K562 (cell line): ENCODE measurements at places on chromosomes 12 and 14.

GRCh38 chr12:58639318-58639934 is 280.9 kb downstream of the LRIG3 start:
- DNase-seq = no peak

- DNase-seq = no peak
Measured at GRCh38 chr12:9248435-9248834, 40.2 kb upstream of the PZP start.

DNA sequence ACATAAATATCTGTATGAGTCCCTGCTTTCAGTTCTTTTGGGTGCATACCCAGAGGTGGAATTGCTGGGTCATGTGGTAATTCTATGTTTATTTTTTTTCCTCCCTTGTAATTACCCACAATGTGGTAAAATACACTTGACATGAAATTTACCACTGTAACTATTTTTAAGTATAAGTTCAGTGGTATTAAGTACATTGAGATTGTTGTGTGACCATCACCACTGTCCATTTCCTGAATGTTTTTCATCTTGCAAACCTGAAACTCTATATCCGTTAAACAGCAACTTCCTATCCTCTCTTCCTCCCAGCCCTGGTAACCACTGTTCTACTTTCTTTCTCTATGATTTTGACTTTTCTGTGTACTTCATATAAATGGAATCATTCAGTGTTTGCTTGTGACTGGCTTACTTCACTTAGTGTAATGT is 51.4 kb downstream of the BORCS5 start:
- DNase-seq = no peak

DNA sequence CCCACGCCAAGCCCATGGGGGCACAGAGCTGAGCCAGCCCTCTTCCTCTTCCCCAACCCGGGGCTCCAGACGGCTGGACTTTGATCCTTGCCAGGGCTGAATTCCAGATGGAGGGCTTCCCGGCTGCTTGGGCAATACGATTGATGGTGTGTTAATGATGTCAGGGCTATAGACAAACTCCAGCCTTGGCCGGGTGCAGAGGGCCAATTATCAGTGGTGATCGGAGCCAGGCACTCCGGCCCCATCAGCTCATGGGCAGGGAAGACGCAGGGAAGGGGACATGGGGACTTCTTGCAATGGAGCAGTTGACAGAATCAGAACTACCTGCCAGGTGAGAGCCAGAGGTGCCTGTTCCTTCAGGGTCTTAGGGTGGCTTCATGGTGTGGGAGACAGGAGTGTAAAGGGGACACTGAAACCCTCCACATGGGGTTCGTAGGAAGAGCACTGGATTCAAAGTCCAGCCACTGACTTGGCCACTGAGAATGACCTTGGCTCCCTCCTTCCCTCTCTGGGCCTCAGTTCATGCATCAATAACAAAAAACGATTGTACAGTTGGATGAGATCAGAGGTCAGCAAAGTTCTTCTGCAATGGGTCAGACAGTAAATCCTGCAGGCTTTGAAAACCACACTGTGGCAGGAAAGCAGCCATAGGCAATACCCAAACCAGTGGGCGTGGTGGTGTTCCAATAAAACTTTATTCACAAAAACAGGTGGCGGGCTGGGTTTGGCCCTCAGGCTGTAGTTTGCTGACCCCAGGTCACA is 333.7 kb downstream of the MED13L start:
- no peak for DNase-seq

DNA sequence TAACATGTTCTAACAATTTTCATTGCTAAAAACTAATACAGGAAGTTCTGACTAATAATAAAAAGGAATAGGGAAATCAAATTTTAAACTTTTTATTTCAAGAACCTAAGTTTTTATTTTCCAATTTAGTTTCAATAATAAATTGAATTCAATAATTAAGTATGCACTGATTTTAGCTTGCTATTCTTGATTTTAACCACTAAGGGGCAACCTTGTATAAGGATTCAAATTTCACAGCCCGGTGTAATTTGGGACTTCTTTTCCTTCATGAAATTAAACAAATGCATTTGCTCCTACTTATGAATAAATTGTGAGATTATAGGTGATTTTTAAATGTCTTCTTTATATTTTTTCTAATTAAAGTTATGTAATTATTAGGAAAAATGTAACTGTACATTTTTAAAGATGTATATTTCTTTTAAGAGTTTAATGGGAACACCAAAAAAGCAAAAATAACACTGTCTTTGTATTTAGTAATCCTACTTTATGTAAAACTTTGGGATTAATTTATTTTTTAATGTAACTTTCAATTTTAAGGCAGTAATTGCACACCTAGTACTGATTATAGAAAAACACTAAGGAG is 241.4 kb upstream of the PDZRN4 start:
- DNase-seq = peak; percentile 29

- no peak for DNase-seq
Measured at GRCh38 chr14:72722201-72722785, 171.6 kb downstream of the DPF3 start.

DNA sequence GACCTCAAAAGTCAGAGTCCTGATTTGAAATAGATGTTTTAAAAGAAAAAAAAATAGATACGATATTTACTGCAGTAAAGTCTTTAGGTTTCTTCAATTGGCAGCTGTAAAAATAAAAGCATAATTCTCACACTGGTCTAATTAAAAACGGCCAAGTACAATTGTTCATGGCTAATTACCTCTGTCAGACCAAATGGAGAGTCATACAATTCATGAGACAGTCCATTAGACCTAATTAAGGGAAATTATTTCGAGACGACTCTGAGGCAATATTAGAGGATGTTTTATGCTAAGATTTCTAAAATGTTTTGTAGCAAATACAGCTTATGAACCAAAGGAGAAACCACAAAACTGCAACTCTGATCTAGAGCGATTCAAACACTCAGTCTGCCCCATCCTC is 131.3 kb downstream of the PHLDA1 start:
- DNase-seq = no peak

DNA sequence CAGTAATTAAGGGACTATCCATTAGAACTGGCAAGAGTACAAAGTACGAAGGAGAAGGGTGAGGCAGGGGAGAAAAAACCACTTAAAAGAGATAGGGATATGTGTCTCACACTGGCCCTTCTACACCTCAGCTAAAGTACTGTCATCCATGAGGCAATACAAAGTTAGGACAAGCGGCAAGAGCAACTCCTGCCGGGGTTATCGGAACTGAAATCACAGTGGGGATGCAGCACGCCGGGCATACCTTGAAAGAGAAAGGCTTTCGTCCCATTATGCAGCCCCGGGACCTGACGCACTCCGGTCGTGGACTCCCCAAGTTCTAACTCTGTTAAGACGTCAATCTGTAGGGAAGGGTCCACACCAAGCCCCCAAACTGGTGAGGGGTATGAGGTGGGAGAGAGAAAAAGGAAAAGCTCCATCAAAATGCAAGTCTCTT is 1.1 kb downstream of the NELL2 start:
- no peak for DNase-seq

GRCh38 chr12:52178443-52178842 is 13.4 kb downstream of the KRT80 start:
- no peak for DNase-seq

- no peak for DNase-seq
Measured at GRCh38 chr14:99728231-99728920, 44.3 kb downstream of the CYP46A1 start.

- peak; percentile 50 for DNase-seq
Measured at GRCh38 chr12:1491983-1492697, 102.2 kb downstream of the FBXL14 start.

GRCh38 chr12:93022603-93023340 is 93.7 kb upstream of the EEA1 start:
- no peak for DNase-seq

DNA sequence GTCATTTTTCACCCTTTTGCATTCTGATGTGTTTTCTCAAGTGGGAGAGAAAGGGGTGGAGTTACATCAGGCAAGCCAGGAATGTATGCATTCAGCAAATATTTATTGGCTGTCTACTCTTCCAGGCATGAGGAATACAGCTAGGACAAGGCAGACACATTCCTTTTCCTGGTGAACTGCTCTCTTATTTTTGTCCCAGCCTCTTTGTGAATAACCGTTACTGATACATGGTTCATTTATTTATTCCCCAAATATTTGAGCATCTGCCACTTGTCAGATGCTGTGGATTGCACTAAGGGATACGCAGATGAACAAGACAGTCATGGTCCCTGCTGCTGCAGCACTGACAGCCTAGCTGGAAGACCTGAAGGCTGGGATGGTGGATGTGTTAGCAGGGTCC is 6.1 kb downstream of the PELI2 start:
- DNase-seq = no peak

- no peak for DNase-seq
Measured at GRCh38 chr14:72600551-72601330, 293.2 kb downstream of the DPF3 start.

- DNase-seq = no peak
Measured at GRCh38 chr12:110869026-110869425, 22.2 kb downstream of the CCDC63 start.

GRCh38 chr12:95720146-95720545 is 70.4 kb downstream of the NTN4 start:
- no peak for DNase-seq

DNA sequence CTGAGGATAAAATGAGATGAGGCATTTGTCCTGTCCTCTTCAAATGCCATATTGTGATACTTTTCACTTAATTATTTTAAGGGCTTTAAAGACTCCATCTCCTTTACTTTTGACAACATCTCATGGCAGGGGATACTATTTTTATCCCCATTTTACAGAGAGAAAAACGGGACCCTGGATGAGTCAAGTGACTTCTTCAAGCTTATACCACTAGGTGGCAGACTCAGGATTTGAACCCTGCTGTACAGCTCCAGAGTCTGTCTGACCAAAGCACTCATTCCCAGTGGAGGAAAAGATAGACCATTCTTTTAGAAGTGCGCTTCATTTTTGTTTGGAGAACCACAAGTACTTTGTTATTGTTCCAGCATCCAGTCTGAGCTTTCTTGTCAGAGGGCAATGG is 1.7 kb upstream of the SMOC1 start:
- DNase-seq = peak; percentile 27

- DNase-seq = no peak
Measured at GRCh38 chr14:81018251-81018650, 62.8 kb downstream of the TSHR start.

- DNase-seq = no peak
Measured at GRCh38 chr14:91330856-91331255, 86.4 kb upstream of the GPR68 start.

- no peak for DNase-seq
Measured at GRCh38 chr12:67989184-67989920, at the start of gene IFNG-AS1. Gene IFNG-AS1, plus strand, starts transcription at chr12:67989447.

- no peak for DNase-seq
Measured at GRCh38 chr12:76313299-76313698, 34.9 kb downstream of the BBS10 start.

GRCh38 chr14:83085136-83085535 is 1551.5 kb upstream of the SEL1L start:
- no peak for DNase-seq

DNA sequence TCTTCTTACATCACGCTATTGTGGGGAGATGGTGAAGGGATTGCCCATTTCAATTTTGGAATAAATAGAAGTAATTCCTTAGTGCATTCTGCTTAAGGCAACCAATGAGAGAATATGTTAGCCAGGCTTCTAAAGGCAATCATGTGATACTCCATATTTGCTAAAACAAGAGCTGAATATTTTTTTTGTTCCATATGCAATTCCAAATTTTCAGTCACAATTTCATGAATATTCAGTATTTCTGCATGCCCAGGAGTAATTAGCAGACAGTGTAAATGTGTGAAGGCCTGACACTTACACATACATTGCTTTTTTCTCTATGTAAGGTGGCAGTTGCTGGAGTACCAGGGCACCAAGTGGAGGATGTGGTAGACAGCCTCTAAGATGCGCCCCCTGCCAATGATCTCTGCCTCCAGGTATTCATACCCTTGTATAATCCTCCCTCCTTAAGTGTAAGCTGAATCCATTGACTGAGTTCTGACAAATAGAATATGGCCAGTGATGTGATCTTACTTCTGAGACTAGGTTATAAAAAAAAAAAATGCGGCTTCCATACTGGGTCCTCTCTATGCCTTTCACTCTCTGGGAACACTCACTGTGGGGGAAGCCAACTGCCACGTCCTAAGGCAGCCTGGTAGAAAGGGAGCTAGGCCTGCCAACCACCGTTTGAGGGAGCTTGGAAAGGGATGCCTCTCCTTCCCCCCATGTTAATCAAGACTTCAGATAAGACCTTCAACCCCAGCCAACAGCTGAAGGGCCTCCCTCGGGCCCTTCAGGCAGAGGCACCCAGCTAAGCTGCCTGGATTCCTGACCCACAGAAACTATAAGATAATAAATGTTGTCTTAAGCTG is 62.7 kb upstream of the PTGR2 start:
- DNase-seq = no peak

- DNase-seq = no peak
Measured at GRCh38 chr12:55658212-55658611, 21.5 kb downstream of the OR10P1 start.

DNA sequence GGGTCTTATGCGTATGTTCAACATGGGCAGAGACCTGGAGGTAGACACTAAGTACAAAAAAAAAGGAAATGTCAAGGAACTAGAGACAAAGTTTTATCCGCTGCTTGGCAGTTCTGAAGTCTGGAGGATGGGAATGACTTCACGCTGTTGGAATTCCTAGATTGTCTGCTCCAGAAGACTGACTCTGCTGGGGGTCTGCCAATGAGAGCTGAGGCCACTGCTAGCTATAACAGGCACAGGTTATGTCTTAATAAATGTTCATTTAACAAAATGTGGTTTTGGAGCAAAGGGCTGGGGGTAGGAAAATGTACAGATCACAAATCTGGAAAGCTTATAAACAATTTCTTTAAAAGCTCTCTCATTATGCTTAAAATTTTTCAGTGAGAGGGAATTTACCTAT is 5.9 kb downstream of the RNASE8 start:
- no peak for DNase-seq

GRCh38 chr12:6058481-6059161 is 65.8 kb downstream of the VWF start:
- DNase-seq = no peak

GRCh38 chr12:48988030-48988649 is 10.0 kb downstream of the WNT1 start:
- peak; percentile 80 for DNase-seq

- no peak for DNase-seq
Measured at GRCh38 chr12:130752692-130753230, 36.7 kb upstream of the RIMBP2 start.

DNA sequence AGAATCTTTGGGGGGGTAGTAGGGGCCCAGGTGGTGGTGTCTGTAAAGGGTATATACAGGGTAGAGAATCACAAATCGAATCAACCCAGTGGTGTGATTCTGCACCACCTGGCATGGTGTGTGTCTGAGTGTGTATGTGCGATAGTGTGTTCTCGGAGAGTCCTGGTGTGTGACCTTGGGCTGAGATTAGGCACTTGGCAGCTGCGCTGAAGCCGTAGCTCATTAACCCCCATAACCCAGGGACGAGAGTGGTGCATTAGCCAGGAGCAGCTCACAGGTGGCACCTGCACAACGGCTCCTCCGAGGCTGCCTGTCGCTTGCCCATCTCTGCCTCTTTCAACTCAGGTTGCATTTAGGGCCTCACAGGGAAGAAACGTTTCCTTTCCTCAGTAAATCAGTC is 15.6 kb upstream of the TESC start:
- DNase-seq = no peak

GRCh38 chr12:101795013-101795412 is 35.7 kb downstream of the GNPTAB start:
- DNase-seq = no peak

- no peak for DNase-seq
Measured at GRCh38 chr12:111102102-111102739, 181.8 kb upstream of the MYL2 start.

GRCh38 chr12:38886064-38886463 is 19.3 kb downstream of the CPNE8 start:
- DNase-seq = peak; percentile 26

- no peak for DNase-seq
Measured at GRCh38 chr12:100437038-100437841, 36.4 kb upstream of the NR1H4 start.
